ENCODE measurements at places on chromosomes 6 and 20. TPM values are rescaled to one million over a fixed set of nuclear protein-coding genes. Genes with fewer than 3 reads are reported as not detected.

DNA sequence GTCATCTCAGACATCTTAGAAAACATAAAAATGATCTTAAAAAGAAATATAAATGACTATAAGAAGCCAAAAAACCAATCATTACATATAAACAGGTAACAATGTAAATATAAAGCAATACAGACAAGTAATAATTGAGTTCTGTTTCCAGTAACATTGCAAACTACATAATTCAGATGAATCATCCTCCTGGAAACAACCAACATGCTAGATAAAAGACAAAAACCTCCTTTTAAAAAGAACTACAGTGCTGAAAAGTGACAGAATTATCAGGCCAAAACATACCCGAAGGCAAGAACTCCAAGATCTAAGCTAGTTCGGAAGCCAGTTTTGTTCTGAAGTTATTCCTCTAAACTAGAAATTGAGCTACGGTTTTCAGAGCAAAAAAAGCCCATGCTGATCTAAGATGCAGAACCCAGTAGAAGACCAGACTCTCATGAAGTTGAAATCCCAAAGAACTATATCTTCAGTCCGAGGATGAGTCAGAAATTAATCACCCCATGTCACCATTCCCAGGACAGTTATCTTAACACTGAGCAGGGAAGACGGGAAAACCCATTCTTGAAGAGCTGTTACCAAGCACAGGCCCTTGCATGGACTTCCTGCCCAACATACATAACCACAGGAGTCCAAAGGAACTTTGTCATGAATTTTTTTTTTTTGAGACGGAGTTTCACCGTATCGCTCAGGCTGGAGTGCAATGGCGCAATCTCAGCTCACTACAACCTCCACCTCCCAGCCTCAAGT lies 9.8 kb downstream of the PGM3 start:
- H3K36me3 ChIP-seq: no peaks in the 10 kb centered on the region
- H3K4me3 ChIP-seq: no peak overlapping the region
- no peak for DNase-seq

- peaks cover 90% of the 10 kb centered on the region for H3K36me3 ChIP-seq
- no peaks in the 10 kb centered on the region for H3K27me3 ChIP-seq
- no peak overlapping the region for H3K4me3 ChIP-seq
- DNase-seq: no peak
- peaks cover 38% of the 10 kb centered on the region for H3K4me1 ChIP-seq
These were observed 14.8 kb upstream of the ADRM1 start for GRCh38 chr20:62287759-62288534.

FLRT3 gene
- total RNA-seq: 0.07 TPM

GRCh38 chr20:40986774-40987173 lies 41.8 kb upstream of the TOP1 start:
- no peak overlapping the region for H3K27ac ChIP-seq
- no peak for DNase-seq
- no peaks in the 10 kb centered on the region for H3K4me1 ChIP-seq
- no peaks in the 10 kb centered on the region for H3K36me3 ChIP-seq
- no peak overlapping the region for H3K4me3 ChIP-seq
- no peaks in the 10 kb centered on the region for H3K27me3 ChIP-seq

DNA sequence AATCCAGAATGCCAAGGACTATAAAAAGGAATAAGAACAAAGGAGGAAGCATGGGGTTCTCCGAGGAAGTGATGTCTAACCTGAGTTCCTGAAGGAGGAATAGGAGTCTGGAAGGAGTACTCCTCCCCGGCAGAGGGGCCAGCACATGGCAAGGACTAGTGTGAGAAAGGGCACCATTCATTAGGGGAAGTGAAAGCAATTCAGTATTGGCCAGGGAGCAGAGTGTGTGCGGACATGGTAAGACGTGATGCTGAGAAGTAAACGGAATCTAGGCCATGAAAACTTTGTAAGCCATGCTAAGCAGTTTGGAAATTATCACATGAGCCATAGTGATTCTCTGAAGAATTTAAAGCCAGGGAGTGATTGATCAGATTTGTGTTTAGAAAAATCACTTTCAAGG lies 218.9 kb upstream of the PRDM1 start:
- no peaks in the 10 kb centered on the region for H3K36me3 ChIP-seq
- H3K27ac ChIP-seq: no peak overlapping the region
- no peak overlapping the region for H3K4me3 ChIP-seq
- DNase-seq: no peak

GRCh38 chr20:57248132-57248797 lies 18.2 kb downstream of the BMP7 start:
- H3K4me3 ChIP-seq: no peak overlapping the region
- no peak for DNase-seq
- no peak overlapping the region for H3K27ac ChIP-seq

HEY2 gene
- total RNA-seq: 27.1 TPM
